ENCODE measurements at places on chromosomes 2 and 18. TPM values are rescaled to one million over a fixed set of nuclear protein-coding genes. Genes with fewer than 3 reads are reported as not detected.

Gene THSD7B
- 0.68 TPM for total RNA-seq

DNA sequence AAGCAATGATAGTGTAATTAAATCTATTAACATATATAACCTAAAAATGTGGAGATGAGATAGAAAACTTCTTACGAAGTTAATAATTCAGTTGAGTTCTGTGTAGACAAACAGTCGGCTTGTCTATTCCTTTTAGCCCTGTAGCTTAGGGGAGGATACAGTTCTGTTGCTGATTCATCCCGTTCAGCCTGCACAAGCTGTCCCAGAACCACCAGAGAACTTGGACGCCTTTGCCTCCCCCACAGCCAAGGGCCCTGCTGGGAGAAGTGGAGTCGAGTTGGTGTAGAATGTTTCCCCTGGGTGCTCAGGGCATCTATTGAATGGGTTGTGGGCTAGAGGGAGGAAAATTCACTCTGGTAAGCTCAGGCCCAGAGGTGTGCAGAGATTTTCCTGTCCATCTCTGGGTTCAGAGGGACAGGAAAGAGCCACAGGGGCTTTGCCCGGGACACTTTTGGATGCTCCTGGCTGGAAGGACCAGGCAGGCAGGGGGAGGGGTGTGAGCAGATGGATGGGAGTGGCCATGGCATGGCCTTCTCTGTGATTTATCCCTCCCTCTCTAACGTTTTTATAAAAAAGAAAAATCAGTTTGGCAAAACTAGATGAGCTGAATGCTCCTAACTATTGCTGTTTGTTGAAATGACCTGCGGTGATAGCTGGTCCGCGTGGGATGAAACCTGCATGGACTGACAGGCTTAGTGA lies 42.8 kb upstream of the GALR1 start:
- no peak for DNase-seq

GRCh38 chr2:202635428-202636212 lies 851 bp downstream of the FAM117B start:
- DNase-seq = peak; percentile 93

- DNase-seq = no peak
These were observed 368.0 kb upstream of the MYT1L start for GRCh38 chr2:2699121-2699505.

GRCh38 chr18:59501920-59502273 lies 142.8 kb upstream of the LMAN1 start:
- no peak for DNase-seq

GRCh38 chr2:219253753-219254589 lies at the start of gene TUBA4A:
TUBA4A (minus strand) TSS chr2:219253918; CDS start chr2:219253858, 60 bp downstream.
- DNase-seq = peak; percentile 91

- no peak for DNase-seq
These were observed 138.9 kb downstream of the PXDN start for GRCh38 chr2:1605102-1606045.

DNA sequence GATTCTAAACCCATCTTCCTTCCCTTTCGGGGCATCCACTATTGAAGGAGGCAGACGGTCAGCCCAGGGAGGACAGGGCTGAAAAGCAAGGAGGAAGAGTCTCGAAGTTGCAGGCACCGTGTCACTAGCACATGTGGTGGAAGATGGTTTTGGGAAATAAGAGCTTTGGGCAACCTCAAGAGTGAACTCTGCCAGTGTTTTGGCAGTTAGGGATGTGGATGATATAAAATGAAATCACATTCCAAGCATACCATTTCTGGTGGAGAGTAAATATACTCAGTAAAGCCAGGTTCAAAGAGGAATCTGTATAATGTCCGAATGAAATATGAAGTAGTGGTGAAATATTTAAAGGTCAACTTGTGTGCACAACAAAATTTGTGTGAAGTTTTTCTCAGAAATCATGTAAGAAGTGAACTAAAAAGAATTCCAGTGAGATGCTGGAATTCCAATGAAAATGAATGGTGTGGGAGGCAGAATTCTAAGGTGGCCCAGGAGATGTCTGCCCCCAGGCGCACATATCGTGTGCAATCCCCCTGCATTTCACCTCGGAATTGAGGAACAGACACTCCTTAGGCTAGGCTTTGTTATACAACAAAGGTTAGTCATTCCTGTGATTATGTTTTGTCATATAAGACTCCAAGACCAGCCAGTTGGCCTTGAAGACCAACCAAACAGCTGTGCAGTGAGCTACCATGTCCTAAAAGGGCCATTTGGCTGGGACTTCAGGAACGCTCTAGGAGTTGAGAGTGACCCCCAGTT lies 147.1 kb downstream of the SH3BP4 start:
- DNase-seq = no peak

Gene RNF103
- total RNA-seq = 11.8 TPM

GRCh38 chr18:67583621-67584020 lies 67.1 kb upstream of the DSEL start:
- DNase-seq = no peak

All from HT-29 (cell line).